ENCODE measurements at places on chromosomes 3 and 15. TPM values are rescaled to one million over a fixed set of nuclear protein-coding genes. Genes with fewer than 3 reads are reported as not detected.
A peak's percentile ranks its signal among the peaks of the same experiment; 100 is the strongest.

CCDC39 gene
- not detected for total RNA-seq

CP gene
- total RNA-seq: 2.7 TPM

KNG1 gene
- total RNA-seq: not detected

GRCh38 chr3:126607214-126607908 lies 47.6 kb downstream of the TXNRD3 start:
- peak; percentile 69 for DNase-seq

DNA sequence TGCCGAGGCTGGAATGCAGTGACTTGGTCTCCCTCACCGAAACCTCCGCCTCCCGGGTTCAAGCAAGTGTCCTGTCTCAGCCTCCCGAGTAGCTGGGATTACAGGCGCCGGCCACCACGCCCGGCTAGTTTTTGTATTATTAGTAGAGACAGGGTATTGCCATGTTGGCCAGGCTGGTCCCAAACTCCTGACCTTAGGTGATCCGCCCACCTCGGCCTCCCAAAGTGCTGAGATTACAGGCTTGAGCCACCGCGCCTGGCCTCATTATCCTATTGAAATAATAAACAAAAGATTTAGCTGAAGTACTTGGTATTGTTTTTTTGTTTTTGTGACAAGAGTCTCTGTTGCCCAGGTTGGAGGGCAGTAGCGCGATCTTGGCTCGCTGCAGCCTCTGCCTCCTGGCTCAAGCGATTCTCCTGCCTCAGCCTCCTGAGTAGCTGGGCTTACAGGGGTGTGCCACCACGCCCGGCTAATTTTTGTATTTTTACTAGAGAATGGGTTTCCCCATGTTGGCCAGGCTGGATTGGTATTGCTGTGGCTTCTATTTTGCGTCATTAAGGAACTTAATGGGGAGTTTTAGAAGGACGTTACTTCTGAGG lies 1.5 kb downstream of the RPL35A start:
- DNase-seq: no peak

- peak; percentile 53 for DNase-seq
Measured at GRCh38 chr15:88334436-88334835, 77.9 kb upstream of the NTRK3 start.

DNA sequence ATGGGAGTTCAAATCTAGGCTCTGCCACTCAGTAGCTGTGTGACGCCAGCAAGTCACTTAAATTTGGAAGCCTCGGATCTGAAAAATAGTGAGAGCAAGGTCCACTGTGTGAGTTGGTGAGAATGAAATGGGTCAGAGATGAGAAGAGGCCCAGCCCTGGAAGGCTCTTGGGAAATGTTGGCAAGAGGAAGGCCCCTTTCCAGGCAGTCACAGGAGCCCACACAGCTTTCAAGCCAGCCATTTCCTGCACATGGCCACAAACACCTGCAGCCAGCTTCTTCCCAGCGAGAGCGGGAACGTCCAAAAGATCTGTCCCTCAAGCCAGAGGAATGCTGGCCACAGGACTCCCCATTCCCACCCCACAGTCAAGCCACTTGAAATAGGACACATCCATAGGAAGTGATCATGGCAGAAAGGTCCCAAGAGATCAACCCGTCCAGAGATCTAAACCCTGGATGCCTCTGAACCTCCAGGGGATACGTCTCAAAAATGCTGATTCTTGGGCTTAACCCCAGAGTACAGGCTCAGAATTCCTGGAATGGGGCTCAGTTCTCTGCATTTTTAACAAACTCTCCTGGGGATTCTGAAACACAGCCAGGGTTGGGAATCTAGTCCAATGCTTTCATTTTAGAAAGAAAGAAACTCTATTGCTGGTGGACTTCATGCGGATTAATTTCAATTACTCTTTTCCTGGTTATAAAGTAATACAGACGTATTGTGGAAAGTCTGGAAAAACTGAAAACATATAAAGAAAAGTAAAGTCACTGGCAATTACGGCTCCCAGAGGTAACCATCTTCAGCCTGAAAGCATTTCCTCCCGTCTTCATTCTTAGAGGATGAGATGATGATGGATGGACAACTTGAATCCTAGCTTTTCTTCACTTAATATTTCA lies 35.9 kb downstream of the NTRK3 start:
- DNase-seq: no peak

DNA sequence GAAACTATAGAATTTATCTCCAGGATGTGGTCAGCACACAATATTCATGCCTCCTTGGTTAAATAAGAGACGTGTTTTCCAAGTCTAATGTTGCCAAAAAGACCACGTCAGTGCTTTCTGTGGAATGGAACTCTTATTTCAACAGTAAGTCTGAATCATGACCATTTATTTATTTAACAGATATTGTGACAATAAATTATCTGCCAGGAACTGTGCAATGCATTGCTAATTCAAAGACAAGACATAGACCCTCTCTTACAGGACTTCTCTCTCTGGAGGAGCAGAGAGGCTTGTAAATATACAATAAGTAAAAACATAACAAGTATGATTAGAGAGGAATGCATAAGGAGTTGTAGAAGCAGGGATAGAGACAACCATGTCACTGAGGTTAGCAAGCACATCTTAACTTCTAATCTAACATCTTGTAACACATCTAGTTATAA lies 227.5 kb downstream of the DTWD1 start:
- peak; percentile 88 for DNase-seq

- DNase-seq: no peak
Measured at GRCh38 chr3:58651276-58651675, 15.3 kb downstream of the FAM3D start.

DNA sequence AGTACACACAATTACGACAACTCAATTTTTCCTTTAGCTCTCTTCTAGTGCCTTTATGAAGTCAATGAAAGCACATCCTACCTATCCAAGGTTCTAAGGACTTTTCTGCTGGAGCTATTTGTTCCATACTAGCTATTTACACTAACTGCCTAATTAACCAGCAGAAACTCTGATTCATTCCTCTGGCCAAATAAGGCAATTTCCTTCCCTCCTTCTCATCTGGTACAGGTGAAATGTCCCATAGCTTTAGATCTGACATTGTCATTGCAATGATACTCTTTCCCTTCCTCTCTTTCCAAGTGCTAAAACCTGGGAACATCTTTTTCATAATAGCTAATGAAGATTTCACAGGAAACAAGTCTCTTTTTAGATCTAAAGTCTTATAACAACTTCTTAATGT lies 521.7 kb downstream of the SOX2 start:
- DNase-seq: no peak

GRCh38 chr3:24829629-24830229 lies 335.1 kb upstream of the THRB start:
- peak; percentile 4 for DNase-seq

DNA sequence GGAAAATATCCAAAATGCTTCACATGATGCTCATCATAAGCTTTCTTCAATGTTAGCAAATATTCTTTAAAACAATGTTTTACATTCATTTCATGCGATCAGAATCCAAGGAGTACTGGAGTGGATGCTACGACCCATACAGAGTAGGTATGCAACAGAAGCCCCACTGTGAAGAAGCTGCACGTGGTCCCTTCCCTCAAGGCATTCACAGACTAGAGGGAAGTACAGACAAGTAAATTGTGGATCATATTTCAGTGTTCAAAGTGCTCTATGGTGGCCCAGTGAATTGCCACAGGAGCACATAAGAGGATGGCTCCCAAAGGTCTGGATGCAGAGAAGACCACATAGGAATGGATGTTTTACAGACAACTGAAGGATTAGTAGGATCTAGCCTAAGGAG lies 789.9 kb downstream of the IGSF11 start:
- no peak for DNase-seq

GRCh38 chr15:38662033-38662802 lies 97.6 kb upstream of the RASGRP1 start:
- DNase-seq: no peak

GRCh38 chr3:157572559-157573270 lies 69.5 kb upstream of the VEPH1 start:
- peak; percentile 69 for DNase-seq

- no peak for DNase-seq
Measured at GRCh38 chr3:186814100-186814499, 7.8 kb upstream of the RFC4 start.

- DNase-seq: peak; percentile 99
Measured at GRCh38 chr3:98977520-98977919, 76.0 kb upstream of the DCBLD2 start.

GRCh38 chr3:187725653-187726370 lies 19.5 kb downstream of the BCL6 start:
- DNase-seq: no peak

DNA sequence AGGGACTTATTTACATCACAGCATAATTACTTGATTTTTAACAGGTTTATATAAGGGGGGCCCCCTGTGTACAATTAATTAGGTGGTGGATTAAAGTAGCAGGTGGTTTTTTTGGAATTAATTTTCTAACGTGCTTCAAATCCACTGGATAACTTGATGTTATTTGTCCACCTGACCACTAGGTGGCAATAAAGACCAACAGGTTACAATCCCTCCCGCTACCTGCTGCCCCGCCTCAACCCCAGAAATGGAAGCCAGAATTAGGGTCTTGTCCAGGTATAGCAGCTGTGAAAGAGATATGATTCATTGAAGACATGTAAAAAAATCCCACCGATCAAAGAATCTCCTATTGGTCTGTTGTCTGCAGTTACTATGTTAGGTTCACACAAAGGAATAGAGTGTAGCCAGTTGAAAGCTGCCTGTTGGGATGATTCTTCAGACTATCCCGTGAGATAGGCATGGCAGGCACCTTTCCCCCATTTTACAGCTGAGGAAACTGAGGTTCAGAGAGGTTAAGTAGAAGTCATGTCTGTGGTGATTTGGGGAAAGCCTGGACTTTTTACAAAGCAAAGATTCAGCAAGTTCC lies 44.0 kb downstream of the MFSD1 start:
- DNase-seq: peak; percentile 60

DNA sequence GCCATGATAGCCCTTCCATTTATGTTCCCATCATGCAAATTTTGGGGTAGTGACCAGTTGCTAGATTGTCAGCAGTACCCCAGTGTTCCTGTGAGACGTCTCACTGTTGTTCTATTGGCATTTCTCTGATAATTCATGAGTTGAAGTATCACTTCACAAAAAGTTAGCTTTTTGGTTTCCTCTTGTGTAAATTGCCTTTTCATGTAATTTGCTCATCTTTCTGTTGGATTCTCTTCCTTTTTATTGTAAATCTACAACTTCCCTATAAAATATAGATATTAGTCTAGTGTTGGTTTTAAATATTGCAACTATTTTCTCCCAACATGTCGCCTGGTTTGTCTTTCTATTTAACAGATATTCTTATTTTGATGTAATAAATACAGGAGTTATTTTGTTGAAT lies 7.5 kb upstream of the A4GNT start:
- DNase-seq: no peak

DNA sequence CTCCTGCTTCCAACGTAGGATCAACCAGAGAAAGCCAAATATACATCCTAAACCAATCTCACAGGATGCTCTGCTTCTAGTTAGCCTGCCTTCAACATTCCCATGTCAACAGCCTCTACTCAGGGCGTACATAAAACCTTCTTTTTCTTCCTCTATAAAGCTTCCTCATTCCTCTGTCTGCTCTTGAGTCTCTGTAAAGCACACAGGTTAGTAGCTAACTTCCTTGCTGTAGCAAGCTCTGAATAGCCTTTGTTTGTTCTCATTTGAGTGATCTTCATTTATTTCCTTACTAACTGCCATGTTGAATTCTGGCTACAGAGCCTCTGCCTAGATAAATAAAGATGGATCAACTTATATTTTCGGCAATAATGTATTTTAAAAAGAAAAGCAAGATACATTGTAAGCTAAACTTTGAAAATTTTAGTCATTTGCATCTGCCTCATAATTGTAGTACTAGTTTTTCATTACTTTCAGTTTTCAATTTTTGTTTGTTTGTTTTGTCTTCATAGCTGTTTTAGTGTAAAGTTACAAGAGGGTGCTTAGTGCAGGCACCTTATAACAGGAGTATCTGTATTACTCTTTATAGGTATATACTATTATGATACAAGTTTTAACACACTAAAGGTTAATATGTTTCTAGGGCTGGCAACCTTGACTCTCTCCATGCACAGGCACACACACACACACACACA lies 498.2 kb downstream of the PYDC2 start:
- DNase-seq: no peak

DNA sequence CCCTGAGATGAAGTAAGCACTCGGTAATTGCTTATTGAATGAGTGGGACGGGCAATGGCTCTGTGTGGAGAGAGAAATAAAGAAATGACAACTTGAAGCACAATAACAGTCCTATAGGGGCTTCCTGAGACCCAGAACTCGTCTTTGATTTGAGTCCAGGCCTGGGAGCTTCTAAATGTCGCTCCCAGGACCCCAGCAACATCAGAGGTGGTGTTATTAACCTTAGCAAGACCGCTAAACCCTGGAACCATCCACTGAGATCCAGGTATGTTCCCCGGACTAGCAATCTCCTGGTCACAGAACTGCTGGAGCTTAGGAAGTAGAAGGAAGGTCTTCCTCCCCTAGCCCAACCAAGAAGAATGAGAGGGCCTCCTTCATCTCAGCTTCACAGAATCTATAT lies 160.0 kb downstream of the MINAR1 start:
- DNase-seq: no peak

DNA sequence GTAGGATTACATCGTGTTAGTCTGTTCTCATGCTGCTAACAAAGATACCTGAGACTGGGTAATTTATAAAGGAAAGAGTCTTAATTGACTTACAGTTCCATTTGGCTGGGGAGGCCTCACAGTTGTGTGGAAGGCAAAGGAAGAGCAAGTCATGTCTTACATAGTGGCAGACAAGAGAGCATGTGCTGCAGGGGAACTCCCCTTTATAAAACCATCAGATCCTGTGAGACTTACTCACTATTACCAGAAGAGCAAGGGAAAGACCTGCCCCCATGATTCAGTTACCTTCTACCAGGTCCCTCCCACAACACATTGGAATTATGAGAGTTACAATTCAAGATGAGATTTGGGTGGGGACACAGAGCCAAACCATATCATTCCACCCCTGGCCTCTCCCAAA lies 3.4 kb downstream of the SLC25A26 start:
- DNase-seq: no peak

DNA sequence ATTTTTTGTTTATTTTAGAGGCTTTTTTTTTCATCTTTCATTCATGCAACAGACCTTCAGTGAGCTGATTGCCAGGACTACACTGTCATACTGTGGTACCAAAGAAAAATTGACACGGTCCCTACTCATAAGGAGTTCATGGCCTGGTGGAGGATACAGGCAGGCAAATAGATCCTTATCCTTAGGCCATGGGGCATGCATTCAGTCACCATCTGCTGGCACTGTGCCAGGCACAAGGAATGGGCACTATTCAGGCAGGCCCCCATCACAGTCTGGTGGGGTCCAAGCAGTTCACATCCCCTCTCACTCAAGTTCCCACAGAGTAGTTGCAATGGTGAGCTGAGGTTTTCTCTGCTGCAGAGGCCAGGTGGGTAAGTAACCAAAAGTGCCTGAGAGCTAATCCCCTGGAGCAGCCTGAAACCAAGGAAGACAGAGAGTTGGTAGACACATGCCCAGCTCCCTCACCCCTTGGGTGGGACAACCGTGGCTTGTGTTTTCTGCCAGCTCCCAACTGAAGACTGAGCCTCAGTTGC lies 17.3 kb downstream of the CISH start:
- no peak for DNase-seq

Data from M059J (cell line).